Peyer's patch (tissue), 4 donors: ENCODE measurements at places on chromosomes 11 and 22.
A peak's percentile ranks its signal among the peaks of the same experiment; 100 is the strongest.

DNA sequence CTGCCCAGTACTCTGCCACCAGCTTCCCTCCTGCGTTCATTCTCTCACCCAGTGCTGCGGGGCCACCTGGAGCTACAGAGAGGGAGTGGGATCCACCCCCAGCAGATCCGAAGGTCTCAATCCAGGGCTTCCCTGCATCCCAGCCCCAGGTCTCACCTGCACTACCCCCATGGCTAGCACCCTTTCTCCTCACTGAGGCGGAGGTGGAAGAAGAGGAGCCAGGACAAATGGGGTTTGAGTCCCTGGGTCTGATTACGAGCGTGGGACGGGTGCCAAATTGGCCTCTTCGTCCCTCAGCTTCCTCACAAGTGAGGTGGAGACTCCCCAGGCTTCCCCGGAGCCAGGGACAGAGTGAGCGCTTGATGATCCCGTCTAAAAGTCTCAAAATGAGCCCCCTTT lies 64.2 kb downstream of the NFAM1 start:
- H3K4me1 ChIP-seq: no peaks in the 10 kb centered on the region
- DNase-seq: no peak
- H3K27ac ChIP-seq: no peak overlapping the region
- H3K4me3 ChIP-seq: peak overlapping the region; percentile 73
- H3K27me3 ChIP-seq: no peaks in the 10 kb centered on the region
- no peaks in the 10 kb centered on the region for H3K36me3 ChIP-seq

DNA sequence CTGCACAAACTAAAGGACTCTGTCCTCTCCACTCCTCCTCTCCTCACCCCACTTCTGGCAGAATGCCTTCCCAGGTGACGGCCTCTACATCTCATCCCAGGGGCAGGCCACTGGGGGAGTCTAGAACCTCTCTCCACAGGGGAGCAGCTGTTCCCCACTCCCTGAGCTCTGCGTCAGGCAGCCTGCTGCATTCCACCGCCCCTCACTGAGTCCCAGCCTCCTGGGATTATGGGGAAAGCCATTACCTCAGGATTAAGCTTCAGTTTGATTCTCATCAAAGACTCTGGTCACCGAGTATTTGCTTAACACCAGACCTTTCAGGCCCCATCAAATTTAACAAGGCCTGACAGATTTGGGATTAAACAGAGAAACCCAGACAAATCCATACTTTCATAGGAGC lies 405.9 kb downstream of the NXPE2 start:
- no peaks in the 10 kb centered on the region for H3K27me3 ChIP-seq
- no peak overlapping the region for H3K27ac ChIP-seq
- H3K36me3 ChIP-seq: no peaks in the 10 kb centered on the region
- DNase-seq: no peak
- H3K4me1 ChIP-seq: no peaks in the 10 kb centered on the region

DNA sequence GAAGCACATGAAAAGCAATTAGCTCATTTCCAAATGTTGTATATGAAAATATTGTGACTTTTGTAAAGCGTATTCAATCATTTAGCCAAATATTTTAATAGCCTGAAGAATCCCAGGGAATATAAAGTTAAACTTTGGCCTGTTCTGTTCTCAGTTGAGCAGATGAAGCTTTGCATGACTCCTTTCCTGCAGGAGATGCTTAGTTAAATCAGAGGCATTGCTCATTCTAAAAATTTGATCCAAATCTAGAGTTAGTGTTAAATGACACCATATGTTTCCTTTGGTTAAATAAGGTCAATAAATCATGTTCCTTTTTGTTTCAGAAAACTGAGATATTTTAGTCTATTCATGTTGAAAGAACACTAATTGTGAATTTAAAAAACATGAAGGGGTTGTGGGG lies 51.2 kb upstream of the BIRC3 start:
- DNase-seq: no peak
- no peaks in the 10 kb centered on the region for H3K36me3 ChIP-seq

GRCh38 chr11:71329165-71329510 lies 76.8 kb upstream of the SHANK2 start:
- H3K4me1 ChIP-seq: no peaks in the 10 kb centered on the region
- H3K27ac ChIP-seq: no peak overlapping the region
- no peaks in the 10 kb centered on the region for H3K36me3 ChIP-seq
